ENCODE measurements at places on chromosomes 6 and 20.
A peak's percentile ranks its signal among the peaks of the same experiment; 100 is the strongest.

GRCh38 chr6:26240157-26241032, 124.6 kb upstream of the BTN3A2 start:
- peak; percentile 35 for DNase-seq

GRCh38 chr6:111423055-111423633, 59.9 kb downstream of the REV3L start:
- peak; percentile 46 for DNase-seq

DNA sequence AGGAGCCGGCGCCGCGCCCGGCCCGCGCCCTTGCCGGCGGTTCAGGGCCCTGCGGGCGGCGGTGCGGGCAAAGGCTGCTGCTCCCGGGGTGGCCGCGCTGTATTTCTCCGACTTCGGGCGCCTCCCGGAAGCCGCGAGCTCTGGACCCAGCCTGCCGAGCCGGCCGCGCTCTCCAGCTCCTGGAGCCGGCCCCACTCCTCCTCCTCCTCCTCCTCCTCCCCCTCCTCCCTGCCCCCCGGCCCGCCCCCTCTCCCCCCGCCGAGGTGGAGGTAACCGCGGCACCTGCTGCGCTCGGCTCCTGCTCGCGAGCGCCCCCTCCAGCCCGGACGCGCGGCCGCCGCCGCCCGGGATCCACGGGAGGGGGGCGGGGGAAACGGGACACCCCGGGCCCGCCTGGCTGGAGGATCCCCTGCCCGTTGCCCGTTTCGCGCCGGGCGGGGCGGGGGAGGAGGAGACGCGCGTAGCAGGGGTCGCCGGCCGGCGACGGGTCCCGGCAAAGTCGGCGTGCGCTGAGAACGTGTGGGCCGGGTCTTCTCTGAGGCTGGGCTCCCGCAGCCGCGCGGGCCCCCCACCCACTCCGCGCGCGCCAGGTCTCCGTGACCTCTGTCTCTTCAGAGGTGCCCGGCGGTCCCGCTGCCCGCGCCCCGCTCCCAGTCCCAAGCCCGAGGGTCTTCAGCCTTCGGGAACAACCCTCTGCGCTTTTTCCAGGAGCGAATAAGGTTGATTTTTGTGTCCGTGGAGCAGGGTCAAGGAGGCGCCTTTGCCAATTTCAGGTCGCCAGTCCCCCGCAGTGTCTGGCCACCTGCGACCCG, at the start of gene SLC22A23:
Gene SLC22A23, minus strand, starts transcription at position 153 of the 812 bp plus-strand sequence. CDS start 491 bp downstream, outside the sequence.
- no peak for DNase-seq

- DNase-seq: no peak
Measured at GRCh38 chr6:45006893-45007292, 321.2 kb upstream of the RUNX2 start.

GRCh38 chr6:135449246-135449645, 48.3 kb downstream of the AHI1 start:
- DNase-seq: no peak

DNA sequence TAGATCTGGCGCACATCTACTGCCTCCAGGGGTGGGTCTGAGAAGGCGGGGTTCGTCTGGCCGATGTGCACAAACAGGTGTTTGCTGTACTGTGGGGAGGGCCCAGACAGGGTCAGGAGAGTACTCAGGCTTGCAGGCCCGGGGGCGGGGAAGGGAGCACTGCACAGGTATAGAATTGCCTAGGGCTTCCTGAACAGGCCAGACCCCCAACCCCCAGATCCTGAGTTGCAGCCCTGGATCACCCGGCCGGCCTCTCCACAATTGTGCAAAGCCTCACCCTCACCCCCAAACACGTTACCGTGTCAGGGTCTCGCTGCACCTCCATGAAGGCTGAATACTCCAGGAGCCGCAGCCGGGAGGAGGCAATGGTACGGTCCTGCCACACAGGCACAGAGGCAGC, 7.8 kb downstream of the RPL10A start:
- DNase-seq: no peak

- no peak for DNase-seq
Measured at GRCh38 chr6:136408204-136408603, 118.6 kb upstream of the BCLAF1 start.

GRCh38 chr20:11499101-11499634, 418.5 kb upstream of the BTBD3 start:
- no peak for DNase-seq

DNA sequence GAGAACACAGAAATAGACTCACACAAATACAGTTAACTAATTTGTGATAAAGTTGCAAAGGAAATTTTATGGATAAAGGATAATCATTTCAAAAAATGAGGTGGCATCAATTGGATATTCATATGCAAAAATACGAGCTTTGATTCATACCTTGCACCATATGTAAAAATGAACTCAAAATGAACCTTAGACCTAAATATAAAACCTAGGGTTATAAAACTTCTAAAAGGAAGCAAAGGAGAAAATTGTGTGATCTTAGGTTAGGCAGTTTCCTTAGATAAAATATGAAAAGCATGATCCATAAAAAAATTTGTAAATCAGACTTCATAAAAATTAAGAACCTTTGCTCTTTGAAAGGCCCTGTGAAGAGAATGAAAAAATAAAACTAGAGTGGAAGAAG, 85.5 kb downstream of the F13A1 start:
- no peak for DNase-seq

DNA sequence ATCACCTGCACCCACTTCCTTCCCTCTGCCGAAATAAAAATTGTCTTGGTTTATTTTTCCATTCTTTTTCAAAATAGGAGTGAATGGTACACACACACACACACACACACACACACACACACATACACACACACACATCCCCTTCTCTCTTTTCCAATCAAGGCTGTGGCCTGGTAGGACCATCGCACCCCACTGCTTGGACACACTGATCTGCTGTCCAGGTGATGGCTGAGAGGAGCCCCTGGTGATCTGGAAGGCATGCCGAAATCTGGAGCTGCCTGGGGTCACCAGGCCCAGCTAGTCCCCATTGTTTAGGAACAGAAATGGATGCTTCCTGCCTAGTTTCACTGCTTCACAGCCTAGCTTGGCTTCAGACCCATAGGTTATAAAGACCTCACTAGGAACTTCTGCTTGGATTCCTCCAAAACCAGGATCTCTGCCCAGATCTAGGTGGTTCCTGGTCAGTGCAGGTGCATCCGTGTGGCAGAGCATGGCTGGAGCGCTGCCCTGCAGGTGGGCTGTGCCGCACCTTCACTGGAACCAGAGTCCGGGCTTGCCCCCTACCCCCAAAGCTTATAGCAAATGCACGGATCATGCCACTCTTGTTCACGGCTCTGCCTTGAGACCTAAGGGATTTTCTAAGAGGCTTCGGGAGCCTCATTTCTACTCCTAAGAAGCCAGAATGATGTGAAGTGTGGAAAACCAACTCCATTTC, 42.9 kb upstream of the DACT2 start:
- no peak for DNase-seq

DNA sequence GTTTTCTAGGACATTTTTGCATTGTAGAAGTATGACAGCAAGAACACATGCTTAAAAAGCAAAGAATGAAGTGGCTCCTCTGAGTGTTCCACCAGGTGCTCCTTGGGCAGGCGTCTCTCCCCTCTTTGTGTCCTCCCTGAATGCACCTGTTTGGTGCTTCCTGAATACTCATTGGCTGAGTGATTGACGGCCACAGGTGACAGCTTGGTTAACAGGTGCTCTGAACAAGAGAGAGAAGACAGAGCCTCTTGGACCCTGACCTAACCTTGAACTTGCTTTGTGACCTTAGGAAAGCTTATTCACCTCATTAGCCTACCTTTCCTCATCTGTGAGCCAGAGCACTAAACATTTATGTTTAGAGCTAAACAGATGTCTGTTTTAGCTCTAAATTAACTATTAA, 93.7 kb downstream of the TULP4 start:
- DNase-seq: no peak

DNA sequence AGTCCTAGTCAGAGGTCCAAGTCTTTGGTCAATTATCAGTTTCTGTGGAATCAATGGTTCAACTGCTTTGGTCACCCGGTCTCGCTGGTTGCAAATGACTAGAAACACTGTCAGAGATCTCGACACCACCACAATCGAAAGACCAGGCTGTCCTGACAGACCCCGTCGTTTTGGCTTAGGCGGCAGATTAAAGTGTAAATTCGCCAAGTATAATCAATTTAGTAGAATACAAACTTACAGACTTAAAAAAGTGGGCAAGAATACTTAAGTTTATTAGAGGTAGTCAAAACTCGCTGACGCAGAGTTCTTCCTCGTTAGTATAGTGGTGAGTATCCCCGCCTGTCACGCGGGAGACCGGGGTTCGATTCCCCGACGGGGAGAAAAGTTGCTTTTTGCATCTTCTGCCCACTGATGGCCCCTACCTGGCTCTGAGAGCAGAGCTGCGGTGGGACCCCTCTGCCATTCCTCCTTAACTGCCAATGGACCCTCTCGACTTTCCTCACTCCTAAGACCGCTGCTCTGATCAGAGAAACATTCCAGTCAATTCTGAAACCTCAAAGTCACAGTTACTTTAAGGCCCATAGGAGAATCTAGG, 30.6 kb upstream of the ZNF184 start:
- peak; percentile 47 for DNase-seq

DNA sequence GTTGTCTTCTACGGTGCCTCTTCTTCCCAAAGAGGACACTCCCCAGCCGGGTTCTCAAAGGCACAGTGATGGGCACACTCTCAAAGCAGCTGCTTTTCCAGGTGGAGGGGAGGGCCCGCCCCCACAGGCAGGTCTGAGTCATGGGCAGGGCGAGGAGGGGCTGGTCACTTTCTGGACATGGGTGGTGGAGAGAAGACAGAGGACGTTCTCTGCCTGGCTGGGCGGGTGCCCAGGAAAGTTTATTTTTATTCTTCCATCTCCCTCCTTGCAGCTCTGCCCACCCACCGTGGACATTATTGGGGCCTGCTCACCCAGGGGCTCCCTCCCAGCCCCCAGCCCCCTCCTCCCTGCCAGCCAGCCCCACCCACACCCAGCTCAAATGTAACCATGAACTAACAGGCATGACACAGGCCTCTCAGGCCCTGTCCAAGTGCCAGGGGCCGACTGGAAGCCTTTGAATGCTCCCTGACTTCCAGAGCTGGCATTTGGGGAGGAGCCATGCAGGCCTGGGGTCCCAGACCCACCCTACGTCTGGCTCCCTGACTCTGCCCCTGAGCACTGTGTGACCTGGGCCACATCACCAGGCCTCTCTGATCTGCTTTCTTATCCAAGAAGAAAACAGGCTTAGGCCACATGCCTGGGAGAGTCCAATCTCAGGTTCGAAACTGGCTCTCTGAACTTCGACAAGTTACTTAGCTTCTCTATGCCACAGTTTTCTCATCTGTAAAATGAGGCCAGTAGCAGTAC, 8.0 kb downstream of the TGM2 start:
- DNase-seq: no peak

DNA sequence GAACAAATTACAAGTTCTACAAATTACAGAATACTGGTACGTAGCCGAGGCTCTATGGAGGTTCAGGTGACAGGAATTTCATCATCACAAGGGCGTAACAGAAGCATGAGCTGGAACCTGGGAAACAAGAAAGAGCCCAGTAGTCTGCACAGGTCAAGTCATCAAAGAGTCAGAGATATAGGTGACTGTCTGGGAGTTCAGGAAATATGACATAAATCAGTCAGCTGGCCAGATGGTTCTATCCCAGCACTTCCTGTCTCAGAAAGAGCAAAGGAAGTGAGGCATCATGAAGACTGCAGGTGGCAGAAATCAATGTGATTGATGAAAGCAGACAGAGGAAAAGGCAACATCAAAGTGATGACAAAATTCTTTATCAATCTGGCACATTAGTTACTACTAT, 23.3 kb downstream of the MYCT1 start:
- DNase-seq: no peak

DNA sequence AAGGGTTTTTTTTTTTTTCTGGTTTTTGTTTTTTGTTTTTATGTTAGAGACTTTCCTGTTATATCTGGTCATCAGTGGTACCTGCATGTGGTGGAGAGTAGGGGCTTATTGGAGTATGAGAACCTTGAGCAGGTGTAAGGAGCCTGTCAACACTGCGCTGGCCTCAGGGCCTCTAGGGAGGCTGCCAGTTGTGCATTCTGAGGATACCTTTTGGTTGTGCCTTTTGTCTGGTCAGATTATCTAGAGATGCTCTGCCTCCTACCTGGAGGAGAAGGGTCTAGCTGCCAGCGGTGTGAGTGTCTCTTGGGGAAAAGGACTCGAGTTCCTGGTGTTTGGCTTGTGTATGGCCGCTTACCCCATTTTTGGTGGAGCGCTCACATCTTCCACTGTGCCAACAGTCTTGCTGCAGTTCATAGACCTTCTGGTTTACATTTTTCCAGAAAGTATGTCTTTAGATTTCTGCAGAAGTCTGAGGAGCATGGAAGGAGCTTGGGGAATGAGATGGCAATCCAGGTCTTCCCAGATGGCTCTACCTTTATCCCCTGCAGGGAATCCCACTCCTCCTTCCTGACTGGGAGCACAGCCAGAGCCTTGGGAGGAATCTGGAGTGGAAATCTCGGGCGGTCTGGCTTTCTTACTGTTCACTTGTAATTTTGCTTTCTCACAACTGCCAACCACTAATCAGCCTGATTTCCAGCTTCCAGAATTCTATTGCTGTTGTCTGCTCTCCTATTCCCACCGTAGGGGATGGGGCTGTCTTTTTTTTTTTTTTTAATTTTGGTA, 49.9 kb downstream of the PTPN1 start:
- no peak for DNase-seq

- peak; percentile 94 for DNase-seq
Measured at GRCh38 chr6:31815025-31815838, at the start of the genes HSPA1A and HSPA1L. Gene HSPA1A, plus strand, starts transcription at chr6:31815543. Its CDS starts 214 bp downstream, at chr6:31815757. Gene HSPA1L, minus strand, starts transcription at chr6:31815283. Its CDS starts 3,311 bp downstream, at chr6:31811972.

DNA sequence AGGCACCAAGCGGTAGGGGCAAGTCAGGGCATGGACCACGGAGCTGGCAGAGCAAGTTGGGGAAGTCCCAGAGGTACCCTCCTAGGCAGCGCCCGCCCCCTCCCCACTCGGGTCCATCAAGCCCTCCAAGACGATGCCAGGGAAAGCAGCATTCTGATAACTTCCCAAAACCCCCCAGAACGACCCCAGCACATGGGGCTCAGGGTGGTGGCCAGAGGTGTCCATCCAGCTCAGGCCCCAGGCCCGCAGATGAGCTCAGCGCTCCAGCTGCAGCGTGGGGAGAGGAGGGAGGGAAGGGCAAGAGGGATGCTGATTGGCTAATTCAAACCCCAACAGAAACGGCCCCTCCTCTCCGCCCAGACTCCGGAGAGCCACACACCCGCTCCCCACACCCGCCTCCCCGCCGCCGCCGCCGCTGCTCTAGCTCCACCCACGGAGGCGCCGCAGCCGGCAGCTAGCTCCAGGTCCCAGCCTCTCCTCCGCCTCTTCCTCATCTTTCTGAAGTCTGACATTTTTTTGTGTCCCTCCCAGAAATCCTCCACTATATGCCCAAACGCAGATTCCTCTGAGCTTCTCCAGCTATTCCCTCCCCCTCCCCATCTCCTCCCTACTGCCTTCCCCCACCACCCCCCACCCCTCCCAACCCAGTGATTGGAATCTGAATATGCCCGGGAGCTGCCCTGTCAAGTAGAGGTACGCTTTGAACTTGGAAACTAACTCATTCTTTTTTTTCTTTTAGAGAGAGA, 40.3 kb upstream of the TLDC2 start:
- peak; percentile 87 for DNase-seq

- peak; percentile 32 for DNase-seq
Measured at GRCh38 chr20:32580970-32581838, 3.9 kb downstream of the NOL4L start.

DNA sequence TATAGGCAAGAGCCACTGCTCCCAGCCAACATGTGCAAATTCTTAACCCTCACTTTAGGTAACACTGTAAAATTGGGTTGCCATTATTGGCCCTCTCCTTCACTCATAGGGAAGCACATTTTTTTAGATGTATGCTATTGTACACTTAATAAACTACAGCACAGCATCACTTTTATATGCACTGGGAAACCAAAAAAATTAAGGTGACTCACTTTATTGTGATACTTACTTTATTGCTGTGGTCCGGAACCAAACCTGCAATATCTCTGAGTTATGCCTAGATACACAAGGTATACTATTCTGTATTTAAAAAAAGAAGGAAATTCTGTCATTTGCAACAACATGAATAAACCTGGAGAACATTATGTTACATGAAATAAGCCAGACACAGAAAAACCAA, 40.5 kb downstream of the IPCEF1 start:
- DNase-seq: no peak

All from Kasumi-1 (cell line).